ENCODE measurements at places on chromosomes 5 and 9.
A peak's percentile ranks its signal among the peaks of the same experiment; 100 is the strongest.

GRCh38 chr5:170302653-170303501 is 5.3 kb upstream of the LCP2 start:
- DNase-seq = peak; percentile 76

GRCh38 chr5:151758430-151759241 is at the start of gene ATOX1:
ATOX1 (minus strand) TSS chr5:151758631; CDS start chr5:151758551, 80 bp downstream.
- peak; percentile 95 for DNase-seq

- DNase-seq = no peak
Observed at GRCh38 chr5:69309380-69309779, 23.2 kb downstream of the CCDC125 start.

- DNase-seq = no peak
Observed at GRCh38 chr9:89821081-89821480, 216.3 kb downstream of the GADD45G start.

GRCh38 chr9:134419684-134420076 is 93.4 kb downstream of the RXRA start:
- no peak for DNase-seq

DNA sequence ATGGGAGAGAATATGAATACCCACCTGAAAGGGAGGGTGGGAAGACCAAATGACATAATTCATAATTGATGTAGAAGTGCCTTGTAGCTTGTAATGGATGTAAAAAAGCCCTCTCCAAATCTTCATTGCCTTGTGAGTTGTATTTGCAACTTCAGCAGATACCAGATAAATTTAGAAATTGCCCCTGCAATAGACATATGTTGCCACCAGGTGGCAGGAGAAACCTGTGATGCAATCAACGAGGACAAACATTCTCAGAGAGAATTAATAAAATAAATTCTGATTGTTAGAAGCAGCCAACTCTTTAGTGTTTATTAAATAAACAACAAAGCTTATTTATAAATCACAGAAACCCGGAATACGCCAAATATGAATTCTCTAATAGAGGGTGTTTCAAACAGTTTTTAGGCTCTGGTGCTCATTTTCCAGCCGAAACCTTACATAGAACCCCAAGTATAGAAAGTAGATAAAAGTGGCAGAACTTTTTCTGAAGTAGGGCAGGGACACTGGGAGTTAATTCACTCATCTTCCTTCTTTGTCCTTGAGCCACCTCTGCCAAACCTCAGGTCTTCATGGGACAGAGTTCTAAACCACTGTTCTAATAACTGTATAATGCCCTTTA is 147.8 kb downstream of the TMEM38B start:
- DNase-seq = no peak

GRCh38 chr9:134049236-134049635 is 18.6 kb downstream of the BRD3 start:
- no peak for DNase-seq
